ENCODE measurements at places on chromosomes 2 and 18. TPM values are rescaled to one million over a fixed set of nuclear protein-coding genes. Genes with fewer than 3 reads are reported as not detected.

DNA sequence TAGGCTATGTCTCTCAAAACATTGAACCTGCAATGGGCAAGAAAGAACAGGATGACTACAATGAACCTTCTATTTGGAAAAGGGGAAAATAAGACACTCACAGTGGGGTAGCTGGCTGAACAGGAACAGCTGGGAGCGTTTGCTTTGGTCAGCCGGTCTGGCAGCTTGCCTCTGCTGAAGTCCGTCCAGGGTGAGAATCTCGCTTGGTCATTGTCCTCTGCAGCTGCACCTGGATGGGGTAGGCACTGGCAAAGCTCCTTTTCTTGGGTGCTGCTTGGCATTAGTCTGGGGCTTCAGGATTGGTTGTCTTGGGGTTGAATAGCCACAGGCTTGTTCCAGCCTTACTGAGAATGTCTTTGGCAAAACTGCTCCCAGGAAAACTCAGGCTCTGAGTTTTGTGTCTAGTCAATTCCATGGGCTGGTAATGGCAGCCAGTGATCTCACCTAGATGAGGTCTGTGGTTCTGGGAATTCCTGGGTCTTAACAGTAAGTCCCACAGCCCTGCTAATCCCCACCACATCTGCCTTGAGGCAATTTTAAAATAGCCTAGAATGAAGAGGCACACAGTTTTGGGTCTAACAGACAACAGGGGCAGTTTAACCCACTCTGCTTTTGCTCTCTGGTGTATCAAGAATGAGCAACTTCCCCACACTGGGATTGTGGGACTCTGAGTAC, 13.4 kb downstream of the NEDD4L start:
- H3K36me3 ChIP-seq, result peaks cover 26% of the 10 kb centered on the region
- no peak for DNase-seq
- no peak overlapping the region for H3K4me3 ChIP-seq
- H3K4me1 ChIP-seq, result peaks cover 34% of the 10 kb centered on the region
- H3K27me3 ChIP-seq, result no peaks in the 10 kb centered on the region
- H3K27ac ChIP-seq, result no peak overlapping the region

- H3K27ac ChIP-seq, result peak overlapping the region; percentile 97
- no peak overlapping the region for H3K4me3 ChIP-seq
- no peaks in the 10 kb centered on the region for H3K27me3 ChIP-seq
- peaks cover 34% of the 10 kb centered on the region for H3K36me3 ChIP-seq
- peaks cover 28% of the 10 kb centered on the region for H3K4me1 ChIP-seq
Measured at GRCh38 chr18:3256693-3257626, 5.0 kb upstream of the MYL12B start.

DNA sequence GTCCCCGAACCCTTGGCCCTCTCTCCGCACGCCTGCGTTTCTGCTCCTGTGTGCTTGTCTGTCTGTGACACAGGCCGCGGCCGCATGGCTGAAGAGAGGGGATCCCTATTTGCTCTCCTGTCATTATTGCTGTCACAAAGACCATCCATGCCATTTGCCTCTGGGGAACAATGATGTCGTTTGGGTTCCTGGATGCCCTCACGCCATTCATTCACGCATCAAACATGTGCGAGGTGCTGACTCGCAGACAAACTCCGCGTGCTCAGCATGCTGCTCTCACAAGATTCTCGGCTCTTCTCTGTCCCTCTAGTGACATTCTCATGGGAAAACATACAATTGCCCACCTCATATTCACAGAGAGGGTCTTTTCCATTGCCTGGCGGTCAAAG, 67.8 kb downstream of the ASB1 start:
- no peaks in the 10 kb centered on the region for H3K4me1 ChIP-seq
- H3K36me3 ChIP-seq, result no peaks in the 10 kb centered on the region
- no peak overlapping the region for H3K27ac ChIP-seq
- H3K27me3 ChIP-seq, result peaks cover 5% of the 10 kb centered on the region
- no peak for DNase-seq

DNA sequence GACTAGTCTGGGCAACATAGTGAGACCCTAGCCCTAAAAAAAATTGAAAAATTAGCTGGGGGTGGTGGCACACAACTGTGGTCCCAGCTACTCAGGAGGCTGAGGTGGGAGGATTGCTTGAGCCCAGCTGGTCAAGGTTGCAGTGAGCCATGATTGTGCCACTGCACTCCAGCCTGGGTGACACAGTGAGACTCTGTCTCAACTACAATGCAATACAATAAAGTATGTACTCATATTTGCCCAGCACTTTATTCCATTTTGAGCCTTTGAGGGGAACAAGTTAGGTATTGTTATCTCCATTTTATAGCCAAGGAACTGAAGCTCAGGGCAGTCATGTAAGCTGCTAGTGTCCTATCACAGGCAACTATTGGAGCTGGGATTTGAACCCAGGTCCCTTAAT, 49.3 kb upstream of the PLB1 start:
- no peaks in the 10 kb centered on the region for H3K36me3 ChIP-seq
- no peak overlapping the region for H3K4me3 ChIP-seq
- no peak overlapping the region for H3K27ac ChIP-seq
- H3K27me3 ChIP-seq, result no peaks in the 10 kb centered on the region
- H3K4me1 ChIP-seq, result no peaks in the 10 kb centered on the region
- no peak for DNase-seq

- DNase-seq, result no peak
- no peaks in the 10 kb centered on the region for H3K36me3 ChIP-seq
- no peaks in the 10 kb centered on the region for H3K27me3 ChIP-seq
- no peak overlapping the region for H3K27ac ChIP-seq
Measured at GRCh38 chr2:6627316-6627715, 238.4 kb downstream of the CMPK2 start.

DNA sequence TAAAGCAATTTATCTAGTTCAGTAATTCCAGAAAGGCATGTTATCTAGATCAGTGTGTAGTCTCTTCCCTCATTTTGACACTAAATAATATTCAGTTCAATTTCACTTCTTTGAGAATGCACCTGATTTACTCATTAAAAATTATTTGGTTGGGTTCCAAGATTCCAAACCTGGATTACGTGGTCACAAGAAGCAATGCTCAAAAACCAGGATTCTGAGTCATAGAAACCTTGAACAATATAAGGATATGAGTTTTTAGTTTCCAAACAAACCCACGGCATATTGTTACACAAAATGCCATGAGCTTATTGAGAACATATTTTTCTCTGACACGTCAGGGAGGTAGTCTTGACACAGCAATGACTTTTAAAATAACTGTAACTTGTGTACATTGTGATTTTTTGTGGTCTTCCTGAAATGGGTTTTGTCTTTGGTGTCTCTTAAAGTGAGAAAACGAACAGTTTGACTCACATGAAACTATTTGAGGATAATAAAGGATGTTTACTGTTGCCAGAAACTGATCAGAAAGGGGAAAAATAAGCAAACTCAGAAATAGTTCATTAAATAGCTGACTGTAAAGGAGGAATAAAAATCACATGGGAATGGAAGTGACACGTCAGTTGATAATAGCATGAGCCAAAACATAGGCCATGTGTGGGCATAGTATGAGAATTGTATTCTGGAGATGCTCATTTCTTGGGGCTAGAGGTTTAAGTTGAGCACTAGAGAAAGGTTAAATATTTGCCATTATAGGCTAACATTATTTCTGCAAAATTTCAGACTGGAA, 617.7 kb upstream of the CDH2 start:
- H3K36me3 ChIP-seq, result no peaks in the 10 kb centered on the region
- no peak for DNase-seq
- no peak overlapping the region for H3K27ac ChIP-seq

The CTIF gene
- 26.4 TPM for total RNA-seq

DNA sequence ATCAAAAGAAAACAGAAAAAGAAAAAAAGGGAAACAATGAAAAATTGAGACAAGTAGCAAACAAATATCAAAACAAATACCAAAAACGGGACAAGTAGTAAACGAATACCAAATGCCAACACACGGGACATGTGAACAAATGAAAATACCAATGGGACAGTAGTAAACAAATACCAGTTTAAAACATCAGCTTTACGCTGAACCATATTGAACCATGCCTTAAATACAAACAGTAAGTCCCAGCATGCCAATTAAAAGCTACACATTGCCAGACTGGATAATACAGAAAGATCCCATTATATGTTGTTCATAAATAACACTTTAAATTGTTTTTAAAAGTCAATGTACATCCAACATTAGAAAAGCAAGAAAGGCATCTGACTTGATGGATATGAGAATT, 114.2 kb downstream of the NBAS start:
- H3K27ac ChIP-seq, result no peak overlapping the region
- no peaks in the 10 kb centered on the region for H3K27me3 ChIP-seq
- peaks cover 13% of the 10 kb centered on the region for H3K36me3 ChIP-seq
- no peak for DNase-seq
- no peaks in the 10 kb centered on the region for H3K4me1 ChIP-seq

GRCh38 chr2:25323610-25324189, 18.0 kb downstream of the DNMT3A start:
- H3K36me3 ChIP-seq, result peaks cover 23% of the 10 kb centered on the region
- H3K27ac ChIP-seq, result no peak overlapping the region
- H3K4me3 ChIP-seq, result no peak overlapping the region
- DNase-seq, result no peak
- H3K4me1 ChIP-seq, result peaks cover 15% of the 10 kb centered on the region

DNA sequence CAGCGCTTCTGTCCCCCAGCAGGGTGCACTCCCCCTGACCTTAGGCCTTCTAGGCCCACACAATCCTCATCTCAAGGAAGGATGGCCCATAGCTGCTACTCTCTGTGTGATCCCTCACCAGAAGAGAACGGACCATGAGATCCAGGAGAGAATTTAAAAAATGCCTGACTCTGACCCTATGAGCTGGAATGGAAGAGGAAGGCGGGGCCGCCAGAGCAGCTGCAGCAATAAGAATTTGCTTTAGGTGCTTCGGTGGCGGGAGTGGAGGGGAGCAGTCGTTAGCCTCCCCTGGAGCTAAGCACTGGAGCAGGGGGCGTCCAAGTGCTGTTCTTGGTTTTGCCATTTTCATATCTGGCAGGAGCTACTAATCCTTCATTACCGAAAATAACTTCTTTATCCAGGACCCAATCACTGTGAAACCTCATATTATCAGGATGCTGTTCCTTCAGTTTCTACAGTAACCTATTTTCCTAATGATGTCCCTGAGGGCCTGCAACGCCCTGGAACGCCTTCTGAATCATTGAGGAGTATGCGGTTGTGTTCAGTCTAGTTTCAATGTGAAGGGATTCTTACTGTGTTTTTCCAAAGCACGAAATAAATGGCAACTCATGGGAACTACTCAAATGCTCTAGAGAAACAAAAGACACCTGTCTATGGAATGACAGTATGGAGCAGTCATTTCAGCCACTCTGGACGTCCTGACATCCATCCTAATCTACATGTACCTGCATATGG, 105.1 kb upstream of the SIX2 start:
- H3K4me1 ChIP-seq, result peaks cover 6% of the 10 kb centered on the region
- H3K27ac ChIP-seq, result no peak overlapping the region
- DNase-seq, result no peak
- peaks cover 3% of the 10 kb centered on the region for H3K27me3 ChIP-seq
- H3K36me3 ChIP-seq, result no peaks in the 10 kb centered on the region

- no peaks in the 10 kb centered on the region for H3K27me3 ChIP-seq
- no peak overlapping the region for H3K27ac ChIP-seq
- peaks cover 15% of the 10 kb centered on the region for H3K36me3 ChIP-seq
- peaks cover 4% of the 10 kb centered on the region for H3K4me1 ChIP-seq
Measured at GRCh38 chr2:237877576-237878307, 18.3 kb downstream of the RAMP1 start.

GRCh38 chr18:63043516-63043915, 276.1 kb downstream of the BCL2 start:
- H3K4me1 ChIP-seq, result no peaks in the 10 kb centered on the region
- DNase-seq, result no peak
- H3K27me3 ChIP-seq, result peaks cover 5% of the 10 kb centered on the region
- no peak overlapping the region for H3K27ac ChIP-seq

GRCh38 chr2:67776276-67776675, 286.5 kb downstream of the C1D start:
- no peak overlapping the region for H3K4me3 ChIP-seq
- H3K36me3 ChIP-seq, result peaks cover 3% of the 10 kb centered on the region
- H3K4me1 ChIP-seq, result peaks cover 11% of the 10 kb centered on the region
- H3K27me3 ChIP-seq, result peaks cover 7% of the 10 kb centered on the region
- no peak for DNase-seq
- H3K27ac ChIP-seq, result no peak overlapping the region

The PROKR1 gene
- total RNA-seq, result 0.12 TPM

DNA sequence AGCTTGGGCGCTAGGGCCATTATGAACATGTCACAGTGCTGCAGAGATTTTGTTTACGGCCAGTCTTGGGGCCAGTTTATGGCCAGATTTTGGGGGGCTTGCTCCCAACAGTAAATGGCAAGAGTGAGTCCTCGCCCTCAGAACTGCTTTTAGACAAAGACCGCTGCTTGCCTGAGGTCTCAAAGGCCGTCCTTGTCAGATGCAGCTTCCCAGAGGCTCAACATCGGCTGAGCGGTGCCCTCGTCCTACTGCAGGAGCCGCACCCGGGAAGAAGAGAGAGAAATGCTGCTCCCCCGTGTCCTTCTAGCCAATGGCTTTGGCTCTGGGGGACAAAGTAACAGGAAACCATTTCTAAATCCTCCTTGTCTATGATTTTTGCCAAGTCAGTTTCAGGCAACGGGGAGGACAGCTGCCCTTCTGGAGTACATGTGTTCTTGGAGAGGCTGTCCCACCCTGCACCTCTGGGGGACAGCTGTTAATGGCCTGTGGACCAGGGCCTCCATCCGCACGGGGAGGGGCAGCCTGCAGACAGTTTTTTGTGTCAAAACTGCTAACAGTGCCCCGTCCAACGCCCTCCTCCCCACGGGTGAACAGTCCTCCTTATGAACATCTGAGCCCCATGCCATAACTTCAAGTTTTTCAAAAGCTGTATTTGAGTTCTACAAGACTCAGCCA, 66.1 kb downstream of the C18orf63 start:
- no peaks in the 10 kb centered on the region for H3K36me3 ChIP-seq
- H3K4me1 ChIP-seq, result no peaks in the 10 kb centered on the region
- H3K27me3 ChIP-seq, result no peaks in the 10 kb centered on the region
- no peak overlapping the region for H3K4me3 ChIP-seq

The DLGAP1 gene
- 16.7 TPM for total RNA-seq

DNA sequence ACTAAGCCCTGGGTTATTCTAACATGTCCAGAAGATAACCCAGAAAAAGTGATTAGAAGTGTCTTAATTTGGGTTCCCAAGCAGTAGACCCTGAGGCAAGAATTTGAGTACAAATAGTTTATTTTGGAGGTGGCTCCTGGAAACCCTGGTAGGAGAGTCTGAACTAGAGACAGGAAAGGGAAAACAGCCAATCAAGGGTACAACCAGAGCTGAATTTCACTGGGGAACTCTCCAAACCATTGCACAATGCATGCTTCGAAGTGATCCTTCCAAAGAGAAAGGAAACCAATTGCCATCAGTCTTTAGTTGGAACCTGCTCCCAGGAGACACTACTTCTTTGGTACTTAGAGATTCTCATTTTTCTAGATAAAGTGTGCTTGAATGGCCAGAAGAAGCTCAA, 361.5 kb downstream of the MBD2 start:
- no peak overlapping the region for H3K4me3 ChIP-seq
- H3K27me3 ChIP-seq, result no peaks in the 10 kb centered on the region
- no peaks in the 10 kb centered on the region for H3K4me1 ChIP-seq
- no peak overlapping the region for H3K27ac ChIP-seq
- DNase-seq, result no peak

The GPR155 gene
- 0.74 TPM for total RNA-seq

GRCh38 chr2:140186313-140186712, 1406.1 kb upstream of the NXPH2 start:
- H3K27me3 ChIP-seq, result no peaks in the 10 kb centered on the region
- H3K36me3 ChIP-seq, result no peaks in the 10 kb centered on the region
- no peaks in the 10 kb centered on the region for H3K4me1 ChIP-seq
- no peak overlapping the region for H3K27ac ChIP-seq

- H3K36me3 ChIP-seq, result no peaks in the 10 kb centered on the region
- no peak overlapping the region for H3K4me3 ChIP-seq
- DNase-seq, result no peak
- H3K27me3 ChIP-seq, result no peaks in the 10 kb centered on the region
- peaks cover 12% of the 10 kb centered on the region for H3K4me1 ChIP-seq
Measured at GRCh38 chr18:3864669-3865298, 414.8 kb downstream of the TGIF1 start.
